ENCODE measurements at places on chromosomes 12 and 14. TPM values are rescaled to one million over a fixed set of nuclear protein-coding genes. Genes with fewer than 3 reads are reported as not detected.

LTBR gene
- polyA plus RNA-seq, result 101 TPM

TMEM132C gene
- polyA plus RNA-seq, result not detected

CACNA2D4 gene
- polyA plus RNA-seq, result 0.03 TPM

KRAS gene
- 26.1 TPM for polyA plus RNA-seq

ESR2 gene
- 0.06 TPM for polyA plus RNA-seq

SAMD4A gene
- 10.5 TPM for polyA plus RNA-seq

EML1 gene
- 0.84 TPM for polyA plus RNA-seq

LRFN5 gene
- not detected for polyA plus RNA-seq

SIX4 gene
- polyA plus RNA-seq, result 4.5 TPM

MTERF2 gene
- 5.0 TPM for polyA plus RNA-seq

ISCA2 gene
- polyA plus RNA-seq, result 33.0 TPM

SLC25A47 gene
- polyA plus RNA-seq, result not detected

Data from keratinocyte (primary cell).